Activated CD4-positive, alpha-beta T cell treated with anti-CD3 and anti-CD28 coated beads for 4 hours (primary cell): ENCODE measurements at places on chromosomes 12 and 14.
A peak's percentile ranks its signal among the peaks of the same experiment; 100 is the strongest.

DNA sequence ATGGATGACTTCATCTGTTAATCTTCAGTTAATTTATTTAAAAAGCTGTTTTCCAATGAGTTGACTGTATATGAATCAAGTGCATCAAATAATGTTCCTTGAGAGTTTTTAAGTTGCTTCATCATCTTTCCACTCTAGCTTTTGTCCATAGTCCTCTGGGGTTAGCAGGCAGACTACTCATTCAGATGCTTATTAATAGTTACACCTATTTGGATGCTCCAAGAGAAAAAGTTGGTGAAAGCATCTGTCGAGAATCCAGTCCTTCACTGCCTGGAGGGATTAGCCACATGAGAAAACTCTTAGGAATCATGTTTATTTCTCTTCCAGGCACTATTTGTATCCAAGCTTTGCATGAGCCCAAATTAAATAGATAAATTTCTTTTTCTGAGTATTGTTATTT is 70.2 kb downstream of the DACT1 start:
- DNase-seq: no peak

GRCh38 chr12:121711361-121712189 is 977 bp upstream of the TMEM120B start:
- DNase-seq: no peak

GRCh38 chr14:75832621-75833297 is 149.0 kb downstream of the TGFB3 start:
- no peak for DNase-seq

DNA sequence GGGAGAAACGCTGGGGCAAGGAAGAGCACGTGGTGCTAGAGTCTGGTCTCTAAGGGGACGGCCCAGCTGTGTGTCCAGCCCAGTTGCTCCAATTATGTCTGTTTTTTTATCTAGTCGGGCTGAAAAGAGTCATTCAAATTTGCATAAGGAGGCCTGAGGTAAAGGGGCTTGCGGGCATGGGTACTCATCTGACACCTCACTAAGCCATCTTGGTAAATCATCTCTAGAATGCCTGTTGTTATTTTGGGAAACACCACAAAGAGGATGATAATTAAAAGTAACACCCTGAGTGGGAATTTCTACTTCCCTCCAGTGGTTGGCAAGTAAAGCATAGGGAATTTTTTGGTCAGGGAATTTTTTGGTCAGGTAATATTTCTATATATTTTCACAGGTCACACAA is 196.1 kb upstream of the ALG10B start:
- no peak for DNase-seq

GRCh38 chr14:37546621-37547447 is 48.2 kb downstream of the FOXA1 start:
- DNase-seq: no peak

GRCh38 chr12:89225401-89225800 is 126.9 kb downstream of the DUSP6 start:
- DNase-seq: peak; percentile 81

DNA sequence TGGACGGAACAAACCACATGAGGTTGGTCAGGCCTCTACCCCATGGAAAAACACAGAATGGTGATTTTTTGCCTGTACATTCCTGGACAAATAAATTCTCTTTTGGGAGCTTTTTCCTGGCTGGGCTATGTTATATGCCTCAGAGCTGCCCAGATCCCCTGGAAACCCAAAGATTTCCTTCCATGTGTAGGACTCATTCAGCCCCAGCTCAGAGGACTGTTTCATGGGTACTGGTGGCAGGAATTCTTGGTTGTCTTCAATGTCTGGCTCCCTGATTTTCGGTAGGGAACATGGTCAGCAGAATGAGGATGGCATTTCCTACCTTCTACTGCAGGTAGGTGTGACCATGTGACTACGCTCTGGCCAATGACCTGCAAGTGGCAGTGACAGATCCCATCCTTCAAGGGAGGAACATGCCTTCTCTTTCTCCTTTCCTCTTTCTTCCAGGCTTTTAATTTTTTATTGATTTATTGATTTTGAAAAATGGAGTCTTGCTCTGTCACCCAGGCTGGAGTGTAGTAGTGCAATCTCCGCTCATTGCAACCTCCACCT is 15.4 kb upstream of the P2RX7 start:
- no peak for DNase-seq

- DNase-seq: no peak
Measured at GRCh38 chr12:130029151-130029550, 125.3 kb upstream of the TMEM132D start.

- no peak for DNase-seq
Measured at GRCh38 chr12:75488553-75488952, 8.0 kb downstream of the GLIPR1 start.

- DNase-seq: peak; percentile 27
Measured at GRCh38 chr12:4143896-4144295, 129.7 kb upstream of the CCND2 start.

GRCh38 chr14:32007755-32008362 is 69.2 kb upstream of the ARHGAP5 start:
- DNase-seq: no peak

DNA sequence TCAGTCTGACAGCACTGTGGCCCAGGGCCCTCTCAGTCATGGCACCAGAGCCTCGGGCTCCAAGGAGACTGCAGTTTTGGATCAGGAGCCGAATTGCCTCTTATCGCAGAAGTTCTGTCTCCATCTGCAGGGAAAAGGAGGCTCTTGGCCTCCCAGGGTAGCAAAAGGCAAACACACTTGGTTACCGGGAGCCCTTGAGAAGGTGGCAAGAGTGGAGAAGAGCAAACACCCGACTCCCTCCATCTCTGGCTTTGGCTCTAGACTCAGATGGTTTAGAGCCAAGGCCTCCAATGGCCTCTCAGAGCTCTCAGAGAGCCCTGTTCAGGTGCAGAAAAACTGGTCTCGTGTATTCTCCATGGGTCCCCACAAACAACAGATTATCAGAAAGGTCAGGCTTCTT is 44.6 kb downstream of the NINJ2 start:
- DNase-seq: no peak

DNA sequence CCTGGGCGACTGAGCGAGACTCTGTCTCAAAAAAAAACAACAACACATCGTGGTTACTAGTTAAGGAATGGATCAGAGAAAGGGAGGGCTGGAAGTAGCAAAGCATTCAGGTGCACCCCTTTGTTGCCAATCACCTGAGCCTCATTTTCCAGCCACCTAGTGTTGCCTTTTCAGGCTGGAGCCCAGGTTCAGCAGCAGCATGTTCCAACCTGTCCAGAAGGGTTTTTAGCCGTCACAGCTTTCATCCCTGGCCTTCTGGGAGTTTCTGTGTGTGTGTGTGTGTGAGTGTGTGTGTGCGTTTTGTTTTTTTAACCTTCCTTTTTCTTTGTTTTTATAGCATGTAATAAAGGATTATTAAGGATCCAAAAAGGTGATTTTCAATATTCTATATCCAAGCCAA is 121.1 kb upstream of the ATF1 start:
- no peak for DNase-seq
